NCI-H1694 treated with DMSO at 0.1 percent for 48 hours (cell line): ENCODE measurements at places on chromosomes 16 and 17.

DNA sequence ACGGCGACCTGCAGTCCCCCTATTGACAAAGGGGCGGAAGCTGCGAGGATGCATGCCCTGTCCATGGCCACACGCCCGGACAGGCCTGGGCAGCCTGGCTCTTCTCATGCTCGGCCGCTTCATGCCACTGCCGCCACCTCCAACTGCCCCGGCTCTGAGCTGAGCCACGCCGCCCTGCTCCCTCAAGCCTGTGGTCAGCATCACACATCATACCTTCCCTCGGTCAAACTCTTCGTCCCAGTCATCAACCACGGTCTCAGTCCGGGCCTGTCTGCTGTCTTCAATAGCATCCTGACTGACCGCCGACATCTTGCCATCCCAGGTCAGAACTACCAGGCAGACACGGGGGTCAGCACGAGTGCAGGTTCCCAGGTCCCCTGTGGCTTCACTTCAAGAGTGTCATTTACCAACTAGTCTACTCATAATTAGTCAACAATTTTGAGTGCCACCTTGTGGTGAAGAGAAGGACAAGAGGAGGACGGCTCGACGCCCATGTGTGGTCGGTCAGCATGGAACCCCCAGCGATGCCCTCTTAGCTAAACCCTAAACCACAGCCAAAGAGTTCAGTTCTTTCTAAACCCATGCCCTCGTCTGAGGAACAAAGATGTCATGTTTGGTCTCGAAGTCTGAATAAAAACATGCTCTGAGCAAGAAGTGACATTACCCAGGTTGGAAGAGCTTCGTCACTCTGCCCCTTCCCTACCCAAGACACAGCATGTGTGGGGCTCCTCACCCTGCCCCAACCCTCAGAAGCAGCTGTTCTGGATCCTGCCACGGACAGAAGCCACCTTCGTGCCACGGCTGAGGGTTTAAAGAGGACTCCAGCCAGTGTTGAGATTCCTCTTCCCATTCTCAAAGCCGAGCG, 16.9 kb upstream of the CYTH1 start:
- peak; percentile 35 for DNase-seq

- no peak for DNase-seq
Observed at GRCh38 chr17:70314096-70314495, 144.8 kb downstream of the KCNJ2 start.

GRCh38 chr16:89319886-89320781, 102.6 kb downstream of the ZNF778 start:
- no peak for DNase-seq

DNA sequence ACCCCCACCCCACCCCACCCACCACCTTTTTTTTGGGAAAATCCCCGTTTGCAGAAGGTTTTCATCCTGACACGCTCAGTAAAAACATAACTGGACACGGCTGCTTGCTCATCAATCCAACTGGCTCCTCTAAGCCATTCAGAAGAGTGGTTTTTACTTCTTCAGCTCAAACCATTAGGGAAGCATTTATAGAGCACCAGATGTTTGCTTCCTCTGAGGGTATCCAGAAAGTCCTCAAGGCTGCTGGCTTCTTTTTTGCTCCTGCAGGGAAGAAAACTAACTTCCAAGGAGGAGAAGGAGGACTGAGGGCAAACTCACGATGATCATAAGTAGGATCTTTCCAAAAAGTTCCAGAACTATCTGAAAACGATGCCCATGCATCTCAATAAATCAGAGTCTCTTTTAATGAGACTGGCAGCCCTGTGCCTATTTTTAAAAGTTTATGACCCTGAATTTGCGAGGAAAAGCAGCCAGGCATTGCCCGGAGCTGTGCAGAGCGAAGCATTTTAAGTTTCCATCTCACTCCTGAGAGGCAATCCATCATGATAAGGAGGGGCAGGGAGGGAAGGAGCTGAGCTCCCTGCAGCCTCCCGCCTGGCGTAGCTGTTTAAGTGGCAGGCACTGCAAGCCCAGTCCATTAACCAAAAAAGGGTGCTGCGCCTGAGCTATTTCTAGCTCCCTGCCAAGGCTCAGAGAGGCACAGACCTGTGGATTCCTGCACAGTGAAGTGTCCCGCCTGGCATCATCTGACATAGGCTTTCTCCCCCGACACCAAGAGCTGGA, 146.3 kb upstream of the FOXF1 start:
- DNase-seq: no peak

GRCh38 chr17:79028496-79029326, 4.7 kb downstream of the C1QTNF1 start:
- DNase-seq: peak; percentile 35

DNA sequence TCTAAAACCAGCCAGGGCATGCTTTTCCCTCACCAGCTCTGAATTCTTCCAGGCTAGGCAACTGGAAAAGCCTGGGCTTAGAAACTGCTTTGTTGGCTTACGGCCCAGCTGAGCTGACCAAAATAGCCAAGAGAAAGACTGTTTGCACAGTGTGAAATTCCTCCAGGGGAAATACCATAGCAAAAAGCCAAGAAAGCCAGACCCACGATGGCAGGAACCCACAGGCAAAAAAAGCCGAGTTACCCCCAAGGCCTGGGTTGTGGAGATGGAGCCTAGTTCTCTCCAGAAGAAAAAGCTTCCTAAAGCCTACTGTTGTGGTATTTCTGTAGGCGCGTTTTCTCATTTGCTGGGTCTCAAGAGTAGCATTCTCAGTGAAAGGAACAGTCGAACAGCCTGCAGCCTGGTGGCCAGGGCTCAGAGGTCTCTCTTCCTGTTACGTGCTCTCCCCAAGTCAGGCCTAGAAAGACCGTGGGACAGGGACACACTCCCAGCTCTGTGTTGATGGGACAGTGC, 9.2 kb downstream of the SP2 start:
- no peak for DNase-seq

- no peak for DNase-seq
Observed at GRCh38 chr17:40560592-40561293, 4.5 kb downstream of the CCR7 start.

GRCh38 chr17:76384987-76385891, 830 bp downstream of the SPHK1 start:
- no peak for DNase-seq

- DNase-seq: no peak
Observed at GRCh38 chr16:4891886-4892216, 44.6 kb downstream of the UBN1 start.

GRCh38 chr17:53736516-53737240, 86.0 kb upstream of the KIF2B start:
- no peak for DNase-seq

GRCh38 chr16:87926246-87927194, 9.8 kb downstream of the CA5A start:
- DNase-seq: no peak

DNA sequence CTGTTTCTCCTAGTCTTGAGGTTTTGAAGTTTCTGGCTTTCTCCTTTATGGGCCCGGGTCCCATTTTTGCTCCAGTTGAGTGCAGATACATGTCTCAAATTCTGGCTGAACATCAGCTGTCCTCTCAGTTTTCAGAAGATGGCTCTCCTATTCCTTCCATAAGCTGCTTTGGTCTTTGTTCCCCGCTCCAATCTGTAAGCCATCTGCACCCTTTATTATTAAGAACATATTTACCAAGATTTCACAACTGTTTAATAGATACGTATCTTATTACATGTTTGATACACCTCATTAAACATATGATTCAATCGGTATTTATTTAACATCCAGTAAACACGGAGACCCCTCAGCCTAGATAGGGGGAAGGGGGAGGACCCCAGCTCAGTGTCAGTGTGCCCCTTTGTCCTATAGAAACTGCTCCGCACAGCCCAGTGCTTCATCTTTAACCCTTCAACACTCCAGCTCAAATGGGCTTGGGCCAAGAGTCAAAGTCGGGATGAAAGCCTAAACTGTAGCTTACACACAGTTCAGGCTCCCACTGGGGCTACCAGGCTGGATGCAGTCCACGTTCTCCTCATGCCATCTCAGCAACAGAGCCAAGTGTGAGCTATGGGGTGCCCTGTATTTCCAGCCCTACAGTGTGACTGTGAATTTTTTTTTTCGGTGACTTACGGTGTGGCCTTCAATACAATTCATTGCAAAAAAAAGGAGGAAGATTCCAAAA, 166.0 kb upstream of the ZFHX3 start:
- peak; percentile 64 for DNase-seq

- DNase-seq: no peak
Observed at GRCh38 chr16:81841722-81842121, 62.6 kb downstream of the PLCG2 start.

GRCh38 chr16:2809149-2809760, 7.8 kb upstream of the PRSS21 start:
- no peak for DNase-seq

DNA sequence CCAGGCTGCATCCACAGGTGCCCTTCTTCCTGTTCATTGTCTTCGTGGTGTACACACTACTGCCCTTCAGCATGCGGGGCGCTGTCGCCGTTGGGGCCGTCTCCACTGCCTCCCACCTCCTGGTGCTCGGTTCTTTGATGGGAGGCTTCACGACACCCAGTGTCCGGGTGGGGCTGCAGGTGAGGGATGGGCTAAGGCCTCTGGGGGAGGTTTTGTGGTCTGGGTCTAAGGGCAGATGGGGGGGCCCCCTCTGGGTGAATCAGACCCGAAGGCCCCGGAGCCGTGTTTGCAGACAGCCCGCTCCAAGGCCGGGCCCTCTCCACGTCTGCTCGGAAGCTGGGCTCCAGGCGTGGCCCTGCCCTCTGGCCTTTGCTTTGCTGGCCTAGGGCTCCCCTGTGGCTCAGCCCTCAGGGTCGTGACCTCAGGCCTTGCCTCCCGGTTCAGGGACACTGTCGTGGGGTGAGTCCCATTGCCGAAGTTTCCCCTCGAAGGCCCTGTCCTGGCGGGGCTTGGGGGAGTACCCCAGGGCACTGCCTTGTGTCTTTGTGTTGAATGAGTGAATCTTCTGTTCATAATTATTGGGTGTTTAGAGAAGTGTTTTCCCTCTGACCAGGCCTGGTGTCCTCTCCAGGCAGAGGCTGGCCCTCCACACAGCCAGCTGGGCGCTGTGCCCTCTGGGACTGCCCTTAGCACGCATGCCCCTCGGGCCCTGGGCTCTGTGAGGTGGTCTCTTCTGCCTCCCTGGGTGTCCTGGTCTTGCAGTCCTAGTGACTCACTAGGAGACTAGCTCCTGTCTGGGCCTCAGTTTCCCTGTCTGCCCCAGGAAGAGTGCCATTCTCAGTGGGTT, 25.6 kb downstream of the ADCY7 start:
- no peak for DNase-seq

DNA sequence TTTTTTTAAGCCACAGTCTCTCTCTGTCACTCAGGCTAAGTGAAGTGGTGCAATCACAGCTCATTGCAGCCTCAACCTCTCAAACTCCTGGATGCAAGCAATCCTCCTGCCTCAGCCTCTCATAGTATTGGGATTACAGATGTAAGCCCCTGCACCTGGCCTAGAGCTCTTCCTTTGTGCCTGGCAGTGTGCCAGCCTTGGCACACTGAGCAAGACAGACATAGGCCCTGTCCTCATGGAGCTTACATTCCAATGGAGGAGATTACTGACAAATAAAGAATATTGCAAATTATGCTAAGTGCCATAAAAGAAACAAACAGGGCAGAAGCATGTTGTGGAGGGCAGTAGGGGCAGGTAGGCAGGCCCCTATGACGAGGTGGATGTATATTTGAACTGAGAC, 920 bp upstream of the CNGB1 start:
- DNase-seq: no peak

GRCh38 chr17:27665549-27665948, 34.6 kb downstream of the LGALS9 start:
- no peak for DNase-seq

- no peak for DNase-seq
Observed at GRCh38 chr17:82084373-82085030, 13.5 kb downstream of the FASN start.

GRCh38 chr17:27985306-27985705, 57.2 kb upstream of the NLK start:
- DNase-seq: no peak

DNA sequence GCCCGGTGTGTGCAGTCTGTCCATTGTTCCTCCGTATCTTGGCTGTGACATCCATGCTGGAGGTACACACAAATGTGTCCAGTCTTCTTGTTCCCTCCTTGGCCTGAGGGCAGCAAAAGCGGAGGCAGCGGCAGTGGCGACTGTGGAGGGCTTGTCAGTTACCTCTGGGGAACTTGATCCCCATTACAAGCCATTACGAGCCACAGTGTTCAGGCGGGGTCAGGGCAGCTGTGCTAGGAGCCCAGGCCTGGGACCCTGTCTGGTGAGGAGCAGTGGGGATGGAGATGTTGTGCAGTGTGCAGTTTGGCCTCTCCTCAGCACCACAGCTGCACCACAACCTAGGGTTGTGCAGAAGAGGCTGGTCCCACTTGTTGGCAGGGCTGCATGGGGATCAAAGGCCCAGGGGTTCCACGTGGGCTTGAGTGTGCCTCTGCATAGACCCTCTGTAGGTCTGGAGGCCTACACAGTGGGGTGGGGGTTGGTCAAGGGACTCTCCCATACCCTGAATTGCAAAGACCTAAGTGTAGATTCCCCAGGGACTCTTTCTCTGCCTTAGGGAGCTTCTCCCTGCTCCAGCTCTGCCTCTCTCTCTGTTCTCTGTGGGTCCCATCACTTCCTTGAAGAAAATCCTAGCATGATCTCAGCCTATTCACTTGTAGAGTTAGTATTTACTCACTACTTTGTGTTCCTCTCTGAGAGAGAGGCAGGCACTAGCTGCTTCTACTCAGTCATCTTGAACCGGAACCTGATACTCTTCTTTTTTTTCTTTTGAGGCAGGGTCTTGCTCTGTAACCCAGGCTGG, 58.8 kb downstream of the SLFN11 start:
- DNase-seq: no peak

GRCh38 chr17:68790931-68791330, 164.3 kb downstream of the ABCA8 start:
- DNase-seq: no peak

- DNase-seq: no peak
Observed at GRCh38 chr17:78430892-78431691, 52.6 kb downstream of the PGS1 start.

DNA sequence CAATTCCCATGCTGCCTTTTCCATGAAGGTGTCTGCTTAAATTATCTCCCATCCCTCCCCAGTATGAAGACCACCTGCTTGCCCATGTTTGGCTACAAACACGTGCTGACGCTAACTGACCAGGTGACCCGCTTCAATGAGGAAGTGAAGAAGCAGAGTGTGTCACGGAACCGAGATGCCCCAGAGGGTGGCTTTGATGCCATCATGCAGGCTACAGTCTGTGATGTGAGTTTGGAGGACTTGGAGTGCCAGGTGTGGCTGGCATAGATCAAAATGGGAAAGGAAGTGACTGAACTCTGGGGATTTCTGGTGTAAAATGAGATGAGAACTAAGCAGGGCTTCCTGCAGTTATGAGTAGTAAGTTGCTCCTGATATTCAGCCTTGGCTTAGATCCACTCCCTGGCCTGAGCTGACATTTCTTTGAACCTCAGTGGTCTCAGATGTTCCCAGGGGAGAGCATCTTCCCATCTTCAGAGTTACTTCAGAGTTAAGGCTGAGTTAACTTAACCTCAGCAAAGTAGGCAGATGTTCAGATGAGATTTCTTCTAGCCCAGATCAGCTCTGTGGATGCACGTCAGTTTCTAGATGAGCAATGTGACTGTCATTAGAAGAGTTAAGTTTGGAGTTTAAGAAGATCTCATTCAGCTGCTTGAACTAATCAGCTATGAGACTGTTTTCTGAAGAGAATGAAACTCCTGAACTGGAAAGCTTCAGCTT, 32.7 kb downstream of the ITGB3 start:
- no peak for DNase-seq

GRCh38 chr16:15498427-15499175, 64.2 kb downstream of the BMERB1 start:
- DNase-seq: no peak
